ENCODE measurements at places on chromosomes 6 and 20.

- DNase-seq = no peak
Measured at GRCh38 chr6:126170978-126171382, 168.9 kb upstream of the CENPW start.

GRCh38 chr6:56804996-56805395, 149.9 kb upstream of the BEND6 start:
- no peak for DNase-seq

- DNase-seq = no peak
Measured at GRCh38 chr6:17662585-17662984, 44.1 kb downstream of the NUP153 start.

GRCh38 chr6:134106702-134107101, 54.3 kb upstream of the SLC2A12 start:
- DNase-seq = no peak

DNA sequence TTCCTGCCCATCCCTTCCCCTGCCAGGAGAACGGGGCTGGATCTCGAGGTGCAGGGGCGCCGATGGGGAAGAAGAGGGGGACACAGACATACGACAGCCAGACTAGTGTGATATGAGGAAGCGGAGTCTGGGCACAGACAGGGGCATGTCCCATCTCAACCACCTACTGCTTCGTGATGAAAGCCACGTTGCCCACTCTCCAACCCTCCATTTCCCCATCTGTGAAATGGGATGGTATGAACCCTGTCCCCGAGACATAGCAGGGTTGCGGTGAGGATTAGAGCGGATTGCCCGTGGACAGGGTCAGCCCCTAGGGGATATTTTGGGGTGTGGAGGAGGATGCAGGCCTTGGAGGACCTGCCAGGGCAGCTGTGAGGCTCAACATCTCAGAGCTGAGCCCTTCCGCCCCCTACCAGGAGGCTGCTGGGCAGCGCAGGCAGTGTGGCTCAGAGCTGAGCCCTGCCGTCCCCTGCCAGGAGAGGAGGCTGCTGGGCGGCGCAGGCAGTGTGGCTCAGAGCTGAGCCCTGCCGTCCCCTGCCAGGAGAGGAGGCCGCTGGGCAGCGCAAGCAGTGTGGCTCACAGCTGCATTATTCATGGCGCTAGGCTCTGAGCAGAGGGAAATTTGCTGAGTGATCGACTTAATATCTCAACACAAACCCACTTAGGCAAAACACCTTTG, 71.7 kb downstream of the GRM4 start:
- no peak for DNase-seq

DNA sequence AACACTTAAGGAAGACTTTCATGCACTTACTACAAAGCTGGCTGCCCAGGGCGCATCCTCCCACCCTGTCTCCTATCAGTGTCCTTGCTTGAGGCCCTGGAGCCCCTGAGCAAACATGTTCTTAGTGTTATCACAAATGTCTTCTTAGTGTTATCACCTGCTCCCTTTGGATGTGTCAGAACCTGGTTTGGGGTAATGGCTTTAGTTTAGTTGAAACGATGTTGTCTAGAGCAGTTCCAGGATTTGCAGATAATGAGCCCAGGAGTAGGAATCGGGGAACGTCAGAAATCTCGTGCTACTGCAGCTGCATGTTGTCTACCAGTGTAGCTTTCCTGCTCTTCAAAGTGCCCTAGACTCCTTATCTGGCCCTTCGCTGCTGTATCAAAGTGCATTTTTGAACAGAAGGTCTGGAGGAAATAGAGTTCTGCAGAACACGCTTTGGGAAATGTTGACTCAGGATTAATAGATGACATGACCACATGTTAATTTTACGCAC, 69.6 kb downstream of the PHACTR2 start:
- no peak for DNase-seq

GRCh38 chr20:64168381-64169090, 4.3 kb downstream of the MYT1 start:
- no peak for DNase-seq
